ENCODE measurements at places on chromosomes 6 and 20. TPM values are rescaled to one million over a fixed set of nuclear protein-coding genes. Genes with fewer than 3 reads are reported as not detected.
A peak's percentile ranks its signal among the peaks of the same experiment; 100 is the strongest.

The PHACTR3 gene
- total RNA-seq = not detected

- no peak for DNase-seq
Observed at GRCh38 chr6:168190646-168191443, 111.8 kb upstream of the FRMD1 start.

DNA sequence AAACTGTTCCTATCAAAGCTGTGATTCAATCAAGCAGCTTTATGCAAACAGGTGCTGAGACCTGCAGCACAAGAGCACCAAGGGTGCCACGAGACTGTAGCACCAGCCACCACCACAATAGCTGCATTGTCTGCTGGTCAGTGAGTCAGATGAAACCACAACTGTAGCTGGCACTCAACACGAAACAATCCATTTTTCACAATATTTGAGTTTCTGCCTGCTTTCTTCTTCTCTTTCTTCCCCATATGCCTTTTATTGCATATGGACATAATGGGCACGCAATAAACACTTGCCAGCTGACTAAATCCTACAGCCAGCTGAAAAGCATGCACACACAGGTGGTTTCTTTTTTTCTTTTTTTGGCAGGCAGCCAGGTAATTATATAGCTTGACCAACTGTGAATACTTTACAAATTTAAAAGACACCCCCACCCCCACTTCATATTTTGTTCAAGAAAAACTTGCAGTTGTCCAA lies 16.6 kb downstream of the SLC2A12 start:
- DNase-seq = peak; percentile 86

DNA sequence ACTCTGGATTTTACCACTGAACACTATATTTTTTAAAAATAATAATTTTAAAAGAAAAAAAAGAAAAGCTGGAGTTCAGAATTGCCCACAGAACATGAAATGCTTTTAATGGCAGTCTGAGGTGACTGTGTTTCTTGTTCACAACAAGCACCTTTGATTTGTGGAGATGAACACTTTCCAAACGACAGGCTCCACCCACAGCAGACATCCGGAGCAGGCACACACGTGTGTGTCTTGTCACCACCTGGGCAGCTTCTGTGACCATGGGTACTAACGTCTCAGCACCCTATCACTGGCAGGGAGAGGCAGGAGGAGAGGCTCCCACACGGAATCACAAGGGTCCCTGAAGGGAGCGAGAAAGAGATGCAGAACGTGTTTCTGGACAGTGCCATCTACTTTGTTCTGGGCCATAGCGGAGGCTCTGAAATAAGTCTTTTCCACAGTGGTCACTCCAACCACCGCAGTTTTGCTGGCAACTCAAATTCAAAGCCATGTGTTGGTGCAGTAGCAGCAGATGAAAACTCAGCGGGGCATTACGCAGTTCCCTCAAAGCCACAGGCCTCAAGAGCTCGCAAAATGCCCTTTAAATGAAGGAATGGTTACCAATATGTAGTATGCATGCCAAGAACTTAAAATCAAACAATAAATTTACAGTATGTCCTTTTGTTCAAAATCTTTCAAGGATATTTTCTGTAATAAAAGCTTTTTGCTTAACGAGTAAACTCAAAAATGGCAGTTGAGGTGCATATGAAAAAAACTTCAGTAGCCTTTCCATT lies 242.2 kb downstream of the FOXC1 start:
- no peak for DNase-seq

GRCh38 chr6:21969192-21969591 lies 327.6 kb downstream of the PRL start:
- DNase-seq = no peak

The C20orf141 gene
- not detected for total RNA-seq

DNA sequence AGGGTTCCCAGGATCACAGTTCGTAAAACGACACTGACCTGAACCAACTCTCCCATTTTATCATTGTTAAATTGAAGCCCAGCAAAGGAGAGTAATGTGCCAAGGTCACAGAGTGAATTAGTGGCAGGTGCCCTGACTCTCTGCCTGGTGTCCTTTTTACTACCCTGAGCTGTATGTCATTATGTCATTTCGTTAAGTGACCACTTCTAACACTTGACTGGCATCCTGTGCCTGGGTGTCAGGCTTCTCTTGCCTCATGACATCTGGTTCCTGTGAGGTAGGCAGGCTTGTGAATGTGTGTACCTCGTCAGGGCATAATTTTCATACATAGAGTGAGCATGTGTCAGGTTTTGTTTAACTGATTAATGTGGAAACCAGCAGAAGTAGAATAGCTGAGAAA lies 48.6 kb downstream of the RALY start:
- no peak for DNase-seq

DNA sequence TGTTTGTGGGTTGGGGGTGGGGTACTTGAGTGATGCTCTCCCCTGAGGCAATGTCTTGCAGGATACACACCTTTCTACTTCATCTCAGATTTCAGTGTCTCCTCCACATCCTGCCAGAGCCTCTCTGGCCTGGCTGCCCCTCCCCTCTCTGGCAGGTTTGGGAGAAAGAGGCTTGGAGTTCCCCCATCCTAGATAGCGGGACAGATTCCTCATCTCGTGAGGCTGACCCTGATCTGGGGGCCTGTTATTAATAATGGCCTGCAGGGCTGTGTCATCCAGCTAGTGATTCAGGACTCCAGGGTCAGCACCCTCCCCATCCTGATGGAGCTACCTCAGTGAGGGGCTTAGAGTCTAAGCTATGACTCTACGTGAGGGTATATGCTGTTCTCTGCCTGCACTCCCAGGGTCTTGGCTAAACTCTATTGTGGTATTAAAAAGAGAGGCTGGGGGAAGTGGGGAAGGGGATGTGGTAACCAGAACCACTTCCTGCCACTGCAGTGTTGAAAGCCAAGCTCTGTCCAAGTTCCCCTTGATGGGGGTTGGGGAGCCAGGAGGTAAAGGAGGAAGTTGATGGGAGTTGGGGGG lies 3.7 kb upstream of the MMP9 start:
- no peak for DNase-seq

The CLVS2 gene
- total RNA-seq = not detected

- DNase-seq = no peak
Observed at GRCh38 chr6:45253453-45253852, 74.7 kb upstream of the RUNX2 start.

The DEFB125 gene
- total RNA-seq = not detected

DNA sequence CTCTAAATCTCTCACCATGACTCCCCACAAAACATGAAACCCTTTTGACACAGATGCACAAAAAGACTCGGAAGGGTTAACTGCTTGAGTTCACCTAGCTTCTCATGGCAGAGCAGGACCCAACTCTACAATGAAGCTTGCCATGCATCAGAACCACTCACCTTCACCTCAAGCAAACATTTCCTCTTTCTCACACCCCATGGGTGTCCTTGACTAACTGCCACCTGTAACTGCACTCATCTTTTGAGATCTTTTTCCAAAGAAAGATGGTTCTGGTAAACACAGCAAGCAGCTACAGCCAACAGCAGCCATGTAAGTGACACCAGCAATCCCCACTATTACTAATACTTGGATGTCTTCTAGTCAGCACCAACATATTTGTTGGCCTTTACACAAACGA lies 76.5 kb downstream of the EFHC1 start:
- DNase-seq = no peak

The AIG1 gene
- total RNA-seq = 8.0 TPM

The ARHGAP40 gene
- total RNA-seq = not detected

- DNase-seq = no peak
Observed at GRCh38 chr6:5672581-5673011, 334.1 kb downstream of the NRN1 start.

The NOX3 gene
- total RNA-seq = not detected

- peak; percentile 53 for DNase-seq
Observed at GRCh38 chr6:11228935-11229654, 3.4 kb downstream of the NEDD9 start.

The SALL4 gene
- 0.64 TPM for total RNA-seq

The ENPP4 gene
- total RNA-seq = 2.1 TPM

DNA sequence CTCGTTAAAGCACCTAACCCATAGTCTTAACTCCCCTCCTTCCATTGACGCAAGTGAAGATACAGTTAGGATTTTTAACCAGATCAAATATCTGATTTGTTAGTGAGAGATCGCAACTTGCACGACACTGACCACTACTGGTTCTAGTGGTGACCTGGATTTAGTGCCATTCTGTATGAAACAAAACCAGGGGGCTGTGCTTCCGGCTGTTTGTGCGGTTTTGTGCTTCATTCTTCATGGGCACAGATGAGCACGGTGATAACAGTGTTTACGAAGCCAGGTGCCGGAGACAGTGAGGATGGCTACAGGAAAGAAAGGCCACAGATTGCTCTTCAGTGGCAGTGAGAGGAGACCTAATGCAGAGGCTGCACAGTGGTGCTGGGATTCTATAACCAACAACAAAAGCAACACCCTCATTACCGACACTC lies 75.5 kb downstream of the NOL4L start:
- DNase-seq = peak; percentile 38

The SLC35D3 gene
- not detected for total RNA-seq

DNA sequence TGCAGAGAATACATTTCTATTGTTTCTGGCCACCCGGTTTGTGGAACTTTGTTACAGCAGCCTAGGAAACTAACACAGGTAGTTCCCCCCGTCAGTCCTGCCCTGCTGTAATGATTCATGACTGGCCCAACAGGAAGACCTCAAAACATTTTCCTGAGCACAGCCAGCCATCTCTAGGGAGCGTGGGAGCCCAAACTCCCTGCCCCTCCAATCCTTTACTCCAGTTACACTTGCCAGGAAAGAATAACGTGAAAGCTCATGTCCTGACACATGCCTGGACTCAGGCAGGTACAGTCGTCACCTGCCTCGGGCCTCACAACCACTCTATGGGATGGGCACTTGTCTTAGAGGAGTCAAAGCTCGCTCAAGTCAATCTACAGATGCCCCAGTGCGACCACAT lies 8.4 kb downstream of the TXNDC5 start:
- no peak for DNase-seq

The AURKA gene
- total RNA-seq = 68.5 TPM

DNA sequence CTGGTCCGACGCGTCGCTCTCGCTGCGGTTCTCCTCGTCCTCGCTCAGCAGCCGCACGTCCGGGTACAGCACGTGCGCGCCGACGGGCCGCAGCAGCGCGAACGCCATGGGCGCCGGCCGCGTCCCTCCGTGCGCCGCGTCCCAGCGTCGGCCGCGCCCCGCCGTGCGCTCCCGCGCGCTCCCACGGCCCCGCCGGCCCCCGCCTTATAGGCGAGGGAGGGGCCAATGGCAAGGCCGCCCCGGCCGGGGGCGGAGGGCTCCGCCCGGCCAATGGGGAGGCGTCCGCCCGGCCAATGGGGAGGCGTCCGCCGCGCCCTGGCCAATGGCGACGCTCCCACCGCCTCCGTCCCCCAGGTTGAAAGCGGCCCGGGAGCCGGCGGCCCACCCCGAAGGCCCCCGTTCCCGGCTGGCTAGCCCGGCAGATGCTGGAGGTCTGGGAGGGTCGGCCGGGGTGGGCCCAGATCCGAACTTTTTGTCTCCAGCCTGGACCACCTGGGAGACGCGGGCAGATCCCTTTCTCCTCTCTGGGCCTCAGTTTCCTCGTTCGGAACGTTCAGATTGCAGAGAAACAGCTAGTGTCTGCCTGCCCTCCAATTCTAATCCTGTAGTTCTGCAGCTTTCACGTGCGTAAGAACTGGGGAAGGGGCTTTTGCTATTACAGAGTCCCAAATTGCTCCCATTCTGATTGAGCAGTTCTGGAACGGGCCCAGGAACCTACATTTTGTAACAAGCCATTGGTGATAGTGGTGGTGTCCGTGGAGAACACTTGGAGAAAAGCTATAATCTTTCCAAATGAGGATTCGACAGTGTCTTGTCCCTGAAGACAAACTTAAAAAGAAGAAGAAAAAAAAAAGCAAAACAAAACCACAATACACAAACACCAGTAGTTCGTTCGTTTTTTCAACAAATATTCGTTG lies at the start of gene TCF15:
Gene TCF15 (minus strand): TSS at position 180 of the 917 bp plus-strand sequence. CDS start 72 bp downstream, at position 108.
- no peak for DNase-seq

GRCh38 chr6:72203983-72204382 lies 317.6 kb downstream of the RIMS1 start:
- DNase-seq = no peak

DNA sequence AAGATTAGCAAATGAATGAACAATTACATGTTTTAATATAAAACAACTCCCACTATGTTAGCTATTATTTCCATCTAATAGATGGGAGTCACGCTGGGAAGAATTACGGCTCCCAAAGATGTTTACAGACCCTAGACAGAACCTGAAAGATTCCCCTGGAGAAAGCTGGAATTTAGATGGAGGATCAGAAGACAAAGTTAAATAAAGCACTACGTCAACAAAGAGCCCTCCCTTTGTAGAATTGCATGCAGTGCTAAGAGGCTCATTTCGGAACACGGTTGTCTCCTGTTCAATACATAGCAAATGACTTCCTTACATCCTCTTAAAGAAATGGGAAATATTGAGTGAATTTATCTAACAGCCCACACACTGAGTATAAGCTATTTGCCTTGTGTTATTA lies 328.3 kb downstream of the CBLN4 start:
- DNase-seq = no peak

- DNase-seq = peak; percentile 89
Observed at GRCh38 chr6:132132924-132133639, 181.9 kb upstream of the CCN2 start.

GRCh38 chr6:37884548-37884947 lies 65.0 kb downstream of the ZFAND3 start:
- DNase-seq = no peak

GRCh38 chr20:3209257-3209945 lies at the start of gene ITPA:
ITPA (plus strand) TSS chr20:3209498; CDS start chr20:3209552, 54 bp downstream.
- peak; percentile 62 for DNase-seq

The NKX2-2 gene
- total RNA-seq = not detected

GRCh38 chr20:2814587-2815051 lies at the start of gene C20orf141:
C20orf141 (plus strand) TSS chr20:2814987; CDS start chr20:2815185, 198 bp downstream.
- DNase-seq = peak; percentile 86

GRCh38 chr20:23086056-23086566 lies at the start of gene CD93:
CD93 (minus strand) TSS chr20:23086324; CDS start chr20:23086192, 132 bp downstream.
- DNase-seq = no peak

The CRYBG1 gene
- 0.05 TPM for total RNA-seq

The PRKN gene
- total RNA-seq = 0.95 TPM

DNA sequence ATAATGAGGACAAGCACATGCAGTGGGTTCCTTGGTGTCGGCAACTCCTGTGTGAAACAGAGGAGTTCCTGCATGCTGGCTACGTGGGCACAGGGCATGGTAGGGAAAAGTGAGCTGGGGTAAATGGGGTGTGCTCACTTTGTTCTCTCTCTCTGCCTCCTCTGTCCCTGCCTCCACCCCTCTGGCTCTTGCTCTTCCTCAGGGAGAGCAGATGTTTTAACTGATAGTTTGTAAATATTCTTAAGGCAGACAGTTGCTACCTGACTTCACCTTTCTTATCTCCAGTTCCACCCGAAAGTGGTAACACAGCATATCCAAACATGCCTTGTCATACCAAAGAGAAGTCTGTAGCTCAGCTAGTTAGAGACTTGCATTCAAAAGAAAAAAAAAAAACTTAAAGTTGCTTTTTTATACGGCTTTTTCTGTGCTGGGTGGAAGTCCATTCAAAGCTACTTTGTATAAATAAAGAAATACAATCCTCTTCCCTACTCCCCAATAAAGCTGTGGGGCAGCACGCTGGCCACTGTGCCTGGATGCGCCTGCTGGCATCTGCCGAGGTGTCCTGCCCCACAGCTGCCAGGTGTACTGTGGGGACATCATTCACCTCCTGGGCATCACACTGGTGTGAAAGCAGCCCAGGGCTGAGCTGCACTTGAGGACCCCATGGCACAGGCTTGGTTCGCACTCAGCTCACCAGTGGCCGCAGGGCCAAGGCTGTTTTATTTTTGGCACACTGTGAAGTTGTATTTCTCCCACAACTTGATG lies 93.6 kb downstream of the FOXC1 start:
- DNase-seq = no peak

The FOXS1 gene
- not detected for total RNA-seq

The HCK gene
- not detected for total RNA-seq

The PPP1R14C gene
- 0.11 TPM for total RNA-seq

The TGM3 gene
- total RNA-seq = not detected

- DNase-seq = peak; percentile 13
Observed at GRCh38 chr6:117677553-117678141, 2.4 kb downstream of the NUS1 start.

Data from SK-MEL-5 (cell line).